ENCODE measurements at places on chromosomes 12 and 14.

DNA sequence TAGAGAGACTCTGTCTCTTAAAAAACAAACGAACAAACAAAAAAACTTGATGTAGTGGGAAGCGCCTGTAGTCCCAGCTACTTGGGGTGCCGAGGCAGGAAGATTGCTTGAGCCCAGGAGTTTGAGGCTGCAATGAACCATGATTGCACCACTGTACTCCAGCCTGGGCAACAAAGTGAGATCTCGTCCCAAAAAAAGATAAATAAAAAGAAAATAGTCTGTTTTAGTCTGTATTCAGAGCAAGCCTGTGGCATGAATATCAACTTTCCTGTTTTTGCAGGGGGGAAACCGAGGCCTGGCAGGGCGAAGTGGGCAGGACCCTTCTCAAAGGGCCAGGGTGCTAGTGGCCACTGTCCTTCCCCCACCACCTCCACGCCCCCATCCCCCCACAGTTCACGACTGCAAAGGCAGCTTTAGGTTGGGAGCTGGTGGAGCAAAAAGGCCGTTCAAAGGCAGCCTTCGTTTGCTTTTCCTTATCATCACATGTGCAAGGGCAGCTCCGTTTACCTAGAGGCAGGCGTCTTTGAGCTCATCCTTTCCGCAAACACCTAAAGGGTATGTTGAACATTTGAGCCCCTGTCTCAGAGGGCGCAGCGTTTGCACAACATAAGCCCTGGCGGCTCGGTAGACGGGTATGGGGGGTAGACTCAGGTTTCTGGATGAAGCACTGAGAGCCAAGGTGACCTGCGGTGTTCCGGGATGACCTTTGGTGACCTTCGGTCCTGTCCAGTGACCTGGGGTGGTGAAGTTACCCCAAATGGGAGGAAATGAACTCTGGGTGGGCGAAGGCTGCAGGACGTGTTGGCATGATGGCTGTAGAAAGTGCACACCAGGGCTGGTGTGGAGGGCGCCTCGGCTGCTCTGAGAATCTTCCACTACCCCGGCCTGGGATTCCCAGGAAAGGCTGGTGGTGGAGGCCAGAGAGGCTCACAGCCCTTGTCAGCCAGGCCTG, 8.7 kb upstream of the MEG3 start:
- no peak for DNase-seq

DNA sequence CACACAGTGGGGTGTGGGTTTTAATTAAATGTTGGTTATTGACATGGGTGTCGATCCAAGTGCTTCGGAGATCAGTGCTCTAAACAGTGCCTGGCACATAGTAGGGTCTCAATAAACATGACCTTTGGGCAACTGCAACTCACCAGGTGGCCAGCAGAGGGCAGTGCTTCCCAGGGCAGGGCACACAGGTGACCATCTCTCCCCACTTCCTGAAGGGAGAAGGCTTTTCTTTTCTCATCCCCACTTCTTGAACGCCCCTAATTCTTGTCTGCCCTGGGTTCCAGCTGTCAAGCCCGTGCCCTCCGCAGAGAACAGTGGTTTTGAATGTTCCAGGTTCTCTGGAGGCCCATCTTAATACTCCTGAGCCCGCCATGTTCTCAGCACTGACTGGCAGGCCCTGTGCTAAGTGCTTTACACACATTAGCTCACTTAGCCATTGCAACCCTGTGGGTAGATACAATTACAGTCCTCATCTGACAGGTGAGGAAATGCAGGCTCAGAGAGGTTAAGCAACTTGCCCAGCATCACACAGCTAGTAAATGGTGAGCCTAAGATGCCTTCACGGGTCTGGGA, 16.3 kb downstream of the RAPGEF3 start:
- peak; percentile 41 for DNase-seq

DNA sequence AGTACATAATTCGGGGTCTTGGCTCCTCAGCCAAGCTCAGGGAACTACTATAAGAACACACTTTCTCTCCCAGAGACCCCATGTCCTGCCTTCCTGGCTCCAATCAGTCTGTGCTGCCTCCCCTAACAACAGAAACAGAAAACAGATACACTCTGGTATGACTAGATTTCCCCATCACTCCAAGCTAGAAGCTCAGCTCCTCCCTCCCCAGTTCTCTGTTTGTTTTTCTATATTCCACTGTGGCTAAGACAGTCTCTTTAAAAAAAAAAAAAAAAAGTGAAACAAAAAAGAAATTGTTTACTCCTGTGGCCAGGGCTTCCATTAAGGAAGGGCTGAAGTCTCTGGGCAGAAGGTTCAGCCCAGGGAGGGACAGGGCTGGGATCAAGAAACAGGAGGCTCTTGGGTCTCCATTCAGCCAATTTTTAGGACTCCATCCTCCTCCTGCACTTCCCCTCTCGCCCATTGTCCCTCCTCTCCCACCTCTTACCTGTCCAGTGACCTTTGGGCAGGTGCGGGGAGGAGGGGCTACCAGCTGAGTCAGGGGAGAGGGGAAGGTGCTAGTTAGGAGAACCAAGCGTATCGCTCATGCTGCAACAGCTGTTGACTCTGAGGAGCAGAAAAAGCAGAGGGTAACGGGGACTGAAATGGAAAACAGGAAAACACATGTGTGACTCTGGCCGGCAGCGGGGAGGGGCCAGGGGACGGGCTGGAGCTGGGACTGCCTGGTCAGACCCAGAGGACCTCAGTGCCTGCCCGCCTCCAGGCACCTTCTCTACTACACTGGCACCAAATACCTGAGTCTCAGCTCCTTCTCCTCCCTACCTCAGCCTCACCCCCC, 4.1 kb upstream of the SLC7A7 start:
- no peak for DNase-seq

- DNase-seq = no peak
These were observed 91.1 kb downstream of the MYF5 start for GRCh38 chr12:80807640-80808288.

- DNase-seq = no peak
These were observed 205.8 kb upstream of the SLC16A7 start for GRCh38 chr12:59389968-59390576.

- no peak for DNase-seq
These were observed 75.8 kb downstream of the RIN3 start for GRCh38 chr14:92589213-92589852.

All from NCI-H1930 (cell line).